Keratinocyte (primary cell): ENCODE measurements at places on chromosomes 7 and 10.

GRCh38 chr7:8217200-8218068 is 44.5 kb downstream of the ICA1 start:
- no peak overlapping the region for H3K27ac ChIP-seq
- DNase-seq: no peak
- H3K36me3 ChIP-seq: no peaks in the 10 kb centered on the region
- no peak overlapping the region for H3K4me3 ChIP-seq
- no peaks in the 10 kb centered on the region for H3K27me3 ChIP-seq

- no peaks in the 10 kb centered on the region for H3K4me1 ChIP-seq
- H3K36me3 ChIP-seq: no peaks in the 10 kb centered on the region
- no peak overlapping the region for H3K27ac ChIP-seq
- H3K27me3 ChIP-seq: no peaks in the 10 kb centered on the region
- H3K4me3 ChIP-seq: no peak overlapping the region
These were observed 2.9 kb upstream of the ZNF713 start for GRCh38 chr7:55884321-55884720.

DNA sequence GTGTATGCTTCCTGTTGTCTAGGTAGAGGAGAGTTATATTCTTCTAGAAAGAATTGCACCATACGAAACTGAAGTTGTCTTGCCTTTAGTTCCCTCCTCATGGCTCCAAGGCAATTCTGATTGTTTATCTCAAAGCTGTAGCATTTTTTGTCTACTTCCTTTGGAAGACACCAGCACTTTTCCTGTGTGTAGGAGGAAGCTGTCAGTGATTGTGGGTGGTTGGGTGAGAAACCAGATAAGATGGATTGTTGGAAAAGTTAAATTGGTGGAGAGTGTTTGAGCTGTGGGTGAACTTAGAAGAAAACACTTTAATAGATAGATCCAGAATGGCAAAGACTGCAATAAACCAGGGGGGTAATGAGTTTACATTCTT is 12.1 kb upstream of the CSTF2T start:
- no peaks in the 10 kb centered on the region for H3K27me3 ChIP-seq
- no peaks in the 10 kb centered on the region for H3K4me1 ChIP-seq
- DNase-seq: no peak
- no peak overlapping the region for H3K27ac ChIP-seq

DNA sequence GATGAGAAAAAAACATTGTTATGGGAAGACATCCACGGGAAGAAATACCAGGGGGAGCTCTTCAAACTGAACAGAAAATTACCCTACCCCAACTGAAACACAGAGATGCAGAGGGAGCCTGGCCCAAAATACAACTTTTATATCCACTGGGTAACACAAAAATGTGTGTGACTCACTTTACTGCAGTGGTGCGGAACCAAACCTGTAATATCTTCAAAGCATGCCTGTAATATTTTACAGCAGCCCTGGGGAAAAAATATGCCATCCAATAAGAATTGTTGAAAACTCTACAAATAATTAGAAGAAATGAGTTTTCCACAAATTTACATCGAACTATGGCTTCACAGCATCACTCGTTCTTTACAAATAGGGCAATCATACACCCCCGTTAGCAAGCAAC is 49.8 kb upstream of the SRRM3 start:
- no peak for DNase-seq
- no peaks in the 10 kb centered on the region for H3K27me3 ChIP-seq
- H3K4me3 ChIP-seq: no peak overlapping the region
- no peaks in the 10 kb centered on the region for H3K36me3 ChIP-seq

DNA sequence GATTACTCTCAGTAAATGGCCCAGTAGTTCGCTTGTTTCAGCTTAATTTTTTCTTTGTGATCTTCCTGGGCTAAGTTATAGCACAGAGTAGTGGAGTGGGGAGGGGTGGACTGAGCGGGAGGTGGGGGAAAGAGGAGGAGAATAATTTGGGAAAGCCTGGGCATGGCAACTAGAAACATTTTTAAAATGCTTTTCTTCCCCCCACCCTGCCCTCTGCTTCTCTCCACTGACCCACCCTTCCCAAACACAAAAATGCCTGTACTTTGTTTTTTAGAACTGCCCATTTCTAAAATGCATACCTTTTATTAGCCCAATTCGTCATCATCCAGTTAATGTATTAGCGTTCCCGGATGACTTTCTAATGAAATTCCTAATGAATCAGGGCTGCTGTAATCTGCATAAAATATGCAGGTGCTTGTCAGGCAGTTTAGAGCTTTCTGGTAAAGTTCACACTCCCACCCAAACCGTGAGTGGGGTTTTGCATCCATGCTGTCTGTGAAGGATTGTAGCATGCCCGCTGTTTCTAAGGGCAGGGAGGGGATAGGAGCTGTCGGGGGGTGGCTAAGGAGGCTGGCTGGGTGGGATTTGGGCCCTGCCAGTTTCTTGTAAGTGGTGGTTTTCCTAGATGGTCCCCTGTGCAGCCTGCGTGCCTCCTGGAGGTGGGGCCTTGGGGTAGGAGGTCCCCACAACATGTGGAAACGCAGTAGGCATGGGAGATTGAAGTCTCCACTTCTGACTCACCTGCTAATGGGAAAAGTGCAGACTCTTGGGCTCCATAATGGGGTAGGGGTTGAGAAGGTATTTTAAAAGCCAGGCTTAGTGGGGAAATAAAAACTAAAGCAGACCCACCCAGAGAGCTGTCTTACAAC is 190.3 kb downstream of the TCF7L2 start:
- no peak overlapping the region for H3K27ac ChIP-seq
- no peak for DNase-seq
- H3K4me3 ChIP-seq: no peak overlapping the region
- H3K4me1 ChIP-seq: no peaks in the 10 kb centered on the region

GRCh38 chr10:95525033-95525418 is 36.1 kb downstream of the SORBS1 start:
- H3K36me3 ChIP-seq: no peaks in the 10 kb centered on the region
- no peak for DNase-seq
- H3K27me3 ChIP-seq: no peaks in the 10 kb centered on the region

DNA sequence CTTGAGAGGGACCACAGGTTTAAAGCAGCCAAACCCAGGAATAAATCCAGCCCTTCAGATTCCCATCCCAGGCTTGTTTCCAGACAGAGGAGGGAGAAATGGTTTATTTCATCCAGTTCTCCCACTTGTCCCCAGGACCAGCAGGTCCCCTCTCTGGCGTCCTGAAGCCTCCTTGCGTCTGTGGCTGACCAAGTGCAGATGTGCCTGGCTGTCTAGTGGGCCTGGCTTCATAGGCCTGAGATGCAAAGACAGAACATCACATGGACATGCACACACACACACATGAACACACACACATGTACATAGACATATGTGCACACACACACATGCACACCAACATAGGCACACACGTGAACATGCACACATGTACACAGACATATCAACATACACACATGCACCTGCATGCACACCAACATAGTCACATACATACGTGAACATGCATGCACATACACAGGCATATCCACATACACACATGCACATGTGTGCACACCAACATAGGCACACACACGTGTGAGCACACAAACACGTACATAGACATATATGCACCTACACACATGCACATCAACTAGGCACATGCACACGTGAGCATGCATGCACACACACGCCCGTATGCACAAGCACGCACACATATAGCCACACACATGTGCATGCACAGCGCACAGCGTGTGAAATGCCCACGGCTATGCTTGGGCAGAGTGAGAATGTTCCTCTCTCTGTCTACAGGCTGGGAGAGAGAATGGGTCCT is 10.7 kb downstream of the FOXL3 start:
- no peak overlapping the region for H3K4me3 ChIP-seq
- H3K27me3 ChIP-seq: no peaks in the 10 kb centered on the region
- H3K27ac ChIP-seq: no peak overlapping the region
- H3K36me3 ChIP-seq: no peaks in the 10 kb centered on the region
- DNase-seq: no peak

- H3K27ac ChIP-seq: no peak overlapping the region
- no peaks in the 10 kb centered on the region for H3K36me3 ChIP-seq
- no peak for DNase-seq
- no peak overlapping the region for H3K4me3 ChIP-seq
These were observed 2.4 kb upstream of the HMX2 start for GRCh38 chr10:123145542-123146012.

- H3K4me1 ChIP-seq: no peaks in the 10 kb centered on the region
- no peaks in the 10 kb centered on the region for H3K27me3 ChIP-seq
- no peak for DNase-seq
These were observed 61.0 kb downstream of the MEOX2 start for GRCh38 chr7:15625466-15625865.

DNA sequence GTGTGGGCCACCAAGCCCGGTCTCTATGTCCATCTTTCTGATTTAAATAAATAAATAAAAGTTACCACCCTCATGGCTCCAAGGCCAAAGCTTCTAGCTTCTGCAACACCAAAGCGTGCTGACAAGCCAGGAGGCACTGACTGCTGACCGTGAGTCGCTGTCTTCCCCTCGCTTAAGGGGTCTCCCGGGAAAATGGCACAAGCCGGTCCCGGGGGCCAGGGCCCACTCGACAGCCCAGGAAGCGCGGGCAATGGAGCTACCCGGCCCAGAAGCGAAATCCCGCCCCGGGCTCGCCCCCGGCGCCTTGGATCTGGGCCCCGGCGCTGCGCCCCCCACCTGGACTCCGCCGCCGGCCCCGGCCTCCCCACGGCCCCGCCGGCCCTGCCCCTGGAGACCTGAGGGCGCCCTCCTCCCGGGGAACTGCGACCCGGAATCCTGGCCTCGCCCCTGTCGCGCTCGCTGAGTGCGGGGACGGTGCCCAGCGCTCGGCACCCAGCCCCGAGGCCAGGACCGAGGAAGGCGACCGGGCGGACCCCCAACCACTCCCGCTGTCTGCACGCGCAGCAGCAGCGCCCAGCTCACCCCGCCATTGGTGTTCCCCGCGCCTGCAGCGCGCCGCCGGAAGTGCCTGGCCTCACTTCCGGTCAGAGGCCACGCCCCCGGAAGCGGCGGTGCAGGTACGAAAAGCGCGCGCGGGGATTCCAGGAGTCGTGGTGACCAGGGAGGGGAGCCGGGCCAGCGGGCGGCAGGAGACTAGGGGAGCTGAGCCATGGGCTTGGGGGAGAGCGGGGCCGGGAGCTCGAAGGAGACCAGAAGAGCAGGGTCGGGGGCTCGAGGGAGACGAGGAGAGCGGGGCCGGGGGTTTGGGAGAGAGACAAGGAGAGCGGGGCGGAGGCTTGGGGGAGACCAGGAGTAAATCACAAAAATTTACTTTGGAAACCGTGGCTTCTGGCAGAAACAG is at the start of the genes MRM2 and NUDT1:
Gene MRM2, minus strand, starts transcription at position 626 of the 961 bp plus-strand sequence. Its CDS starts 36 bp downstream, at position 590.
Gene NUDT1, plus strand, starts transcription at position 647 of the 961 bp plus-strand sequence. CDS start 2,349 bp downstream, outside the sequence.
- peak within 1 kb of the TSS; percentile 84 for H3K4me3 ChIP-seq
- no peak for DNase-seq
- peak within 1 kb of the TSS; percentile 71 for H3K27ac ChIP-seq
- H3K36me3 ChIP-seq: peaks cover 24% of the 10 kb centered on the region
- H3K4me1 ChIP-seq: peaks cover 23% of the 10 kb centered on the region

- DNase-seq: no peak
- peaks cover 2% of the 10 kb centered on the region for H3K27me3 ChIP-seq
- H3K36me3 ChIP-seq: no peaks in the 10 kb centered on the region
- H3K4me3 ChIP-seq: no peak overlapping the region
- no peak overlapping the region for H3K27ac ChIP-seq
- no peaks in the 10 kb centered on the region for H3K4me1 ChIP-seq
These were observed 9.8 kb upstream of the SEMA3D start for GRCh38 chr7:85196696-85197095.

- H3K27ac ChIP-seq: no peak overlapping the region
- no peaks in the 10 kb centered on the region for H3K4me1 ChIP-seq
- H3K27me3 ChIP-seq: no peaks in the 10 kb centered on the region
- no peak overlapping the region for H3K4me3 ChIP-seq
- peaks cover 32% of the 10 kb centered on the region for H3K36me3 ChIP-seq
These were observed 58.5 kb downstream of the LARP4B start for GRCh38 chr10:873020-873419.

DNA sequence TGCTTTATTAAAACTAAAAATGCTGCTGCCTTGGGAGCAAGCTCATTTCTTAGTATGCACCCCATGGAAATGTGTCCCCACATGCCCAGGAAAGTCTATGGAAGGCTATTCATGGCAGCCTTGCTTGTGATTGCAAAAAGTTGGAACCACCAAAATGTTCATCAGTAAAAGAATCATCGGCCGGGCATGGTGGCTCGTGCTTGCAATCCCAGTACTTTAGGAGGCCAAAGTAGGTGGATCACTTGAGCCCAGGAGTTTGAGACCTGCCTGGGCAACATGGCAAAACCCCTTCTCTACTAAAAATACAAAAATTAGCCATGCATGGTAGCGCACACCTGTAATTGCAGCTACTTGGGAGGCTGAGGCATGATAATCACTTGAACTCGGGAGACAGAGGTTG is 79.8 kb downstream of the ARHGAP22 start:
- H3K27ac ChIP-seq: no peak overlapping the region
- no peaks in the 10 kb centered on the region for H3K36me3 ChIP-seq
- peaks cover 50% of the 10 kb centered on the region for H3K27me3 ChIP-seq
- H3K4me1 ChIP-seq: peaks cover 5% of the 10 kb centered on the region

DNA sequence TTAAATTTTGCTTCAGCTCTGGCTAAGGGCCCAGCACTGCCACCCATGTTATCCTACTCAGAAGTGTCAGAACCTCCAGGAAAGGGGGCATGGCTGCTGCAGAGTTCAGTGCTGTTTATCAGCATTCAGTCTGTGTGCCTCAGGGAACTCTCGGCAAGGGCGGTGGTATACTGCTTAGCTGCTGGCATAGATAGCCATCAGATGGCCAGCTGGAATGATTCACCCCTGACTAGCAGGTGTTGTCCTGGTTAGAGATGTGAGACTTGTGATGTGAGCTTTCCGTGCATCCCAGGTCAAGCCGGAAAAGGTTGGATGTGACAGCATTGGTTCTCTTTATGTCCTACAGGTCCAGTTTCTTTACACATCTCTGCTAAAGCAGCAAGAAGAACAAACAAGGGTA is 22.1 kb downstream of the CEP55 start:
- DNase-seq: no peak
- no peak overlapping the region for H3K27ac ChIP-seq
- no peaks in the 10 kb centered on the region for H3K36me3 ChIP-seq
- no peak overlapping the region for H3K4me3 ChIP-seq

DNA sequence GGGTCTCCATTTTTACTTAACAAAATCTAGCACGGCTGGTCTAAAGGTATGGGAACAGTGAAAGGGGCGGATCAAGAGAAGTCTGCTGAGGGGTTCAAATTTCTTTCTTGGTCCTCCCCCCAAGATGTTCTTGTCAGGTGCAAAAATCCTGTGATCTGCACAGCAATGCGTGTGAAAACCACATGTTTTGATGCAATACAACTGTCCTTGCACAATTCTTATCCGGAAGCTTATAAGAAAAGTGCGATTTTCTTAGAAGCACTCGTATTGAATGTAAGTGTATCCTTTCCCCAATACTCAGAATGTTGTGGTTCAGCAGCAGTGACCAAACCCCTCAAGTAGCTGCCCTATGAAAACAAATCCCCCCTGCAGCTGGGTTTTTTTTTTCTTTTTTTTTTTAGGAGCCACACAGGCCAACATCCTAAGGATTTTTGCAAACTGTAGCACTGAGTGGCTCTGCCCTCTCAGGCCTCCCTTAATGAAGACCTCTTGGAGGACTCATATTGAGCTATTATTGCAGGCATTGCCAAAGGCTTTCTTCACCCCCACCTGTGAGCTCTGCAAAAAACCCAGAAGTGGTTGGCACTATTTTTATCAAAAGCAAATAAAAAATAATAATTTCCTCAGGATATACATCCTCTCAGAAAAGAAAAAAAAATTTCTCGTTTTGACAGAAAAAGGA is 151.9 kb upstream of the ITGB1 start:
- H3K36me3 ChIP-seq: no peaks in the 10 kb centered on the region
- no peak overlapping the region for H3K4me3 ChIP-seq
- peaks cover 23% of the 10 kb centered on the region for H3K4me1 ChIP-seq
- no peak for DNase-seq
- H3K27me3 ChIP-seq: no peaks in the 10 kb centered on the region
- no peak overlapping the region for H3K27ac ChIP-seq

- DNase-seq: no peak
- H3K27ac ChIP-seq: no peak overlapping the region
- no peak overlapping the region for H3K4me3 ChIP-seq
- H3K4me1 ChIP-seq: peaks cover 18% of the 10 kb centered on the region
- H3K27me3 ChIP-seq: no peaks in the 10 kb centered on the region
These were observed 40.3 kb upstream of the NRF1 start for GRCh38 chr7:129571201-129571600.
